ENCODE measurements at places on chromosomes 3 and 15. TPM values are rescaled to one million over a fixed set of nuclear protein-coding genes. Genes with fewer than 3 reads are reported as not detected.

GRCh38 chr3:15342945-15343344 is 10.6 kb upstream of the SH3BP5 start:
- DNase-seq, result no peak
- H3K4me3 ChIP-seq, result no peak overlapping the region
- H3K36me3 ChIP-seq, result no peaks in the 10 kb centered on the region
- no peaks in the 10 kb centered on the region for H3K27me3 ChIP-seq

GRCh38 chr3:51538459-51539290 is at the start of gene RAD54L2:
RAD54L2 (plus strand) TSS chr3:51538719; CDS start chr3:51590421, 51,702 bp downstream.
- H3K27me3 ChIP-seq, result no peaks in the 10 kb centered on the region
- H3K36me3 ChIP-seq, result no peaks in the 10 kb centered on the region
- no peak for DNase-seq
- H3K27ac ChIP-seq, result peak within 1 kb of the TSS; percentile 92

DNA sequence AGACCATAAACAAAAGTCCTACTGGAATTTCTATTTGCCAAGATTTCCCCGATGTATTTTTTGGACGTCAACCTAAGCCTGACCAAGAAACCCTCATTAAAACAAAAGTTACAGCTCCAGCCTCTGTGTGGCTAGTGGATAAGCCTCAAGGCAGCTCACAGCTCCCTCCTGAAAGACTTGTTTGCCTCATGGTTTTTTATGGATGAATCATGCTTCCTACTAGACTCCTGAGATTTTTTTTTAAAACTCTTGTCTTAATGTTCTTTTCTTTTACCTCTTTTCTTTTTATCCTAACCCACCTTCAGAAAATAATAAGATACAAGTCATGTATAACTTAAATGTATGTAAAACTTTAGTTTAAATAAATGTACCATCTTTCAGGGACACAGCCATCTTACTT is 52.4 kb downstream of the SUCNR1 start:
- H3K4me1 ChIP-seq, result peaks cover 36% of the 10 kb centered on the region
- H3K27ac ChIP-seq, result peak overlapping the region; percentile 62
- no peaks in the 10 kb centered on the region for H3K27me3 ChIP-seq
- H3K4me3 ChIP-seq, result no peak overlapping the region

DNA sequence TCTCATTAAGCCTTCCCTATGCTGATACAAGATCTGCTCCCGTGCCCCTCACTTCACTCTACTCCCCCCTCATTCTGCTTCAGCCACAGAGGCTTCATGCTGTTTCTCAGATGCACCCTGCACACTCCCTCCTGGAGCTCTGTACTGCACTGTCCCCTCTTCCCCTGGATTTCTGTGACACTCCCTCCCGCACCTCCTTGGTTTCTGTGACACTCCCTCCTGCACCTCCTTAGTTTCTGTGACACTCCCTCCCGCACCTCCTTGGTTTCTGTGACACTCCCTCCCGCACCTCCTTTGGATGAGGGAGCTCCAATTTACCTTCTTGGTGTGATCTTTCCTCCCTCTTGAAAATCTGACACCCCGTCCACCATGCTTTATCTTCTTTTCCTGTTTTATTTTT is 28.2 kb downstream of the BDH1 start:
- DNase-seq, result no peak
- H3K4me3 ChIP-seq, result no peak overlapping the region
- H3K36me3 ChIP-seq, result no peaks in the 10 kb centered on the region
- H3K4me1 ChIP-seq, result peaks cover 12% of the 10 kb centered on the region
- H3K27ac ChIP-seq, result no peak overlapping the region

DNA sequence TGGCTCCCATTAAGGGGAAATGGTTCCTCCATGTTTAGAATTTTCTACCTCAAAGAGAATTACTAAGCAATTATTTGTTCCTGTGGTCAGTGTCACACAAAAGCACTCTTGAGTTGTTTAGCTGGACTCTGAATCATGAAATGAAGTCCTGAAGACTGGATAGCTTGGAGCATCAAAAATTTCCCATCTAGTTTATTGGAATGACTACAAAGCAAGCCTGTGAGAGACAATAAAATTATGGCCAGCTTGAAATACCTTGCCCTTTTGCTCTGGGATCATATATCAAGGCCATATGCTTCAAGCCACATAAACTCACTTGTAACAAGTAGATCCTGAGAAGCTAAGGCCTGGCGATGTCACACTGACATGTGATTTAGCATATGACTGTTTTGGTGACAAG is 292.3 kb downstream of the TIGIT start:
- no peaks in the 10 kb centered on the region for H3K36me3 ChIP-seq
- no peaks in the 10 kb centered on the region for H3K27me3 ChIP-seq
- DNase-seq, result no peak

DNA sequence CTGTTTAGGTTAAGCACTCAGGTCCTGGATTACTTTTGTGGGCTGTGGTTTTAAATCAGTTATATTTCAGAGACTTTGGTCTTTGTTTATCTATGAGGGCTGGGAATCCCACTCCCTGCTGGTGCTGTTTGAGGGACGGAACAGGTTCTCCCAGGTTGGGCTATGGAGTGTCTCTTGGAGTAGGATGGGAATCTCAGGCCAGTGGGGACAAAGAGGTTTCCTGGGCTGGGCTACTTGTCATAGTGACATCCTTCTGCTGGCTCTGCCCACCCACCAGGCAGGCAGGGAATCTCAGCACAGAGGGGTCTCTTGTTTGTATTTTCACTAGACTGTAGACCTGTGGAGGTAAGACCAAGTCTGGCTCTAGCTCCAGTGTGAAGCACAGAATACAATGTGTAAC is 47.2 kb upstream of the UBE3A start:
- no peak overlapping the region for H3K4me3 ChIP-seq
- no peaks in the 10 kb centered on the region for H3K27me3 ChIP-seq
- no peak for DNase-seq
- H3K27ac ChIP-seq, result no peak overlapping the region
- peaks cover 6% of the 10 kb centered on the region for H3K4me1 ChIP-seq

DNA sequence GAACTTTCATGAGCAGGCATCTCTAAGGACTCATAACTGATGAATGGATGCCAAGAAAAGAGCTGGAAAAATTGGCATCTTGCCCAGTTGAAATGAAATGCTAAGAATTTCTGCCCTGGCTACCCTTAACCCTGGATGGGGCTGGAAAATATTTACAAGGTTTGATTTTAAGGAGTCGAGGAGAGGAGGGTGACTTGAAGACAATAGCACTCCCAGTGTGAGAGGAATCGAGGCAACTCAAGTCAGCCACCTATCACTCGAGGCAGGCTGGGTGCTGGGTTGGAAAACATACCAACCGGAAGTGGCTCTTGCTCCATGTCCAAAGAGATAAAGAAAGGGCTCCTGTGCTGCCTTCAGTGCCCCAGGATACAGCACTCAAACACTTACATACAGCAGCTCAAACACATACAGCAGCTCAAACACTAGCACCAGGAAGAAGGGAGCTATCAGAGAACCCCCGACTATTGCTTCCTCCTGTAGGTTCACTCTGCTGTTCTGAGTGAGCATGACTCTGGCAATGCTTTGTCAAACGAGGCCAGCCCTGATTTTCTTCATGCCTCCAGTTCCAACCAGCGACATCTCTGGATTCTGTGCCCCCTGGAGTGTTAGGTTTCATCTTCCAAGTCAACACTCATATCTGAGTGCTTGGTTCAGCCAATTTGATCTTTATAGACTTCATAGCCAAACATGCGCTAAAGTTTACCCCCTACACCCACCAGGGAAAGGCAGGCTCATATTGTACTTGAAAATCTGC is 4.9 kb downstream of the PRICKLE2 start:
- H3K4me3 ChIP-seq, result peak overlapping the region; percentile 21
- H3K36me3 ChIP-seq, result no peaks in the 10 kb centered on the region
- H3K27me3 ChIP-seq, result no peaks in the 10 kb centered on the region
- H3K4me1 ChIP-seq, result peaks cover 97% of the 10 kb centered on the region

DNA sequence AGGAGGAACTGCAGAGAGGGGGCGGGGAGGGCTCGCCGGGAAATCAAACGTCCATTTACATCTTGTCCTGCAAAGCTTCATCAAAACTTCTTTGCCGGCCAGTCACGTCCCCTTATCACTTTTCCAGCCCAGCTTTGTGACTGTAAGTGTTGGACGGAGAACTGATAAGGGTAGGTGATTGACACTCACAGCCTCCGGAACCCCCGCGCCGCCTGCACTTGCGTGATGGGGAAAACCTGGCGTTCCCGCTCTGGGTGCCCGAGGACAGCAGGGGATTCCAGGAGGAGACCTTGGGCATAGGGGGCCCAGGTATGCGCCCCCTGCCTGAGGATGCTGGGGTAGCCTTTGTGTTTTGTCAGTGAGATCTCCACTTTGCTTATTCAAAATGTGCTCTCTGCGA is 72.8 kb upstream of the ANKRD34C start:
- no peak for DNase-seq
- no peak overlapping the region for H3K27ac ChIP-seq
- H3K4me3 ChIP-seq, result no peak overlapping the region
- no peaks in the 10 kb centered on the region for H3K27me3 ChIP-seq

GRCh38 chr3:31077021-31077601 is 182.7 kb upstream of the GADL1 start:
- H3K4me1 ChIP-seq, result no peaks in the 10 kb centered on the region
- DNase-seq, result no peak
- H3K27ac ChIP-seq, result no peak overlapping the region

Gene OSTN
- total RNA-seq, result not detected

Gene DUOXA2
- 1.5 TPM for total RNA-seq

Gene TMEM212
- not detected for total RNA-seq
